RKO (cell line): ENCODE measurements at places on chromosomes 3 and 15.

DNA sequence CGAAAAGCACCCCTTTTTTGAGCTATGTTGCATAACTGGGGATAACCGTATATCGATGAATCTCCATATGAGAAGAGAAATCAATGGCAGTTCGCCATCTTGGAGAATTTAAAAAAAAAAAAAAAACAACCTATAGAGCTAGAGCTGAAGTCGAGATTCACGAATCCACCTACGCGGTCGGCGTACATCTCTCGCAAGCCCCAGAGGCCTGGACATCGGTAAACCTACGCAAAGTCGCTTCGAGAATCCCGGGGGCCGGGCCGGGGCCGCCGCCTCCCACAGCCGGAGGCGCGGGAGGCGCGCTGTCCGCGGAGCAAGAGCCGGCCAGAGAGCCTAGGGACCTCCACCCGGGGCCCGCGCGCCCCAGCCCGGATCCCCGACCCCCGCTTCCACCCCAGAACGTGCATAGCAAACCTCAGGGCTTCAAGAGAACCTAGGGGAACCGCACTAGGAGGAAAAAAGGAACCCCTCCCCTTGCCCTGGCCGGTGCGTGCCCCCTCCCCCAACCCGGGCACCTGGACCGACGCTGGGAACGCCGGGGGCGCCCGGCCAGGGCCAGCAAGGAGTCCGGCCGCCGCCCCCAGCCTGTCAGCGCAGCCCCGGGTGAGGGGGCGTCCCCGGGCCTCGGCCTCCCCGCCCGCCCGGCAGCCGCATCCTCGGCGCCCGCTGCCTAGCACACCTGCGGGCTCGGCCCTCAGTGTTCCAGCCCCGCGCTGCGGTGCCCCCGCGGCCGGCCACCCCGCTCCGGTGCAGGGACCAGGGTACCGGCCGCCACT lies 567 bp downstream of the PFN2 start:
- DNase-seq = peak; percentile 77

DNA sequence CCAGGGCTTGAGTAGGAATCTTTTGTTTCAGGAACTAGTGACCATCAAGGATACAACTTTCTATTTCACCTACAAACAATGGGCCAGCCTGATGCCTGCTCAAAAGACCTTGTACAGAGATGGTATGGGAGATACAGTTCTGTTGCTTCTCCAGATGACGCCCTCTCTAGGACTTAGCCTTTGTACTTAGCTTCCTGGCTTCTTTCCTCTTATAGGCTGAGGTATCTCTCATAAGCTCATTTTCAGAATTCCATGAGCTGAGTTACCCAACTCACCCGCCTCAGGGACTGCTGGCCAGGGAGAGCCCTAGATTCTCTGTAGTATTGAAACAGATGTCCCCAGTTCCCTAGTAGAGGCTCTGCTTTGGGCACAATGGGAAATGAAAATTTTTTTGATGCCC lies 8.6 kb upstream of the ZNF620 start:
- no peak for DNase-seq

GRCh38 chr15:66046751-66047150 lies 177.5 kb downstream of the RAB11A start:
- DNase-seq = no peak

DNA sequence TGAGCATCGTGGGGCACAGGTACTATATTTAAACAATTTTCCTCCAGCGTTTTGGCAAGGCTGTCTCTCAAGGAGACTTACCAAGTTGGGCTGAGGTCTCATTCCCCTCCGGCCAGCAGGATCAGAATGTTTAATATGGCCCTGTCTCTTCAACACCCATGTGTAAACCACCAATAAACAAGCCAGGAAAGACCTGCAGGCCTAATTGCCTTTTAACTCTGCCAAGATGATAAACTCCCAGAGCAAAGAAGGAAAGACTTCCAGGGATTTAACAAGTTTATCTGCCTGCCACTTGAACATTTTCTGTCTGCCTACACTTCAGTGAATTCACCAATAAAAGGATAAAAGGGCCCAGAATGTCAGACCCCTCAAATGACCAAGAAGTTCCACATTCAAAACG lies 130.3 kb upstream of the WNT5A start:
- no peak for DNase-seq

GRCh38 chr15:99108993-99109392 lies 4.1 kb downstream of the SYNM start:
- no peak for DNase-seq

GRCh38 chr15:88580532-88580931 lies 34.1 kb upstream of the DET1 start:
- no peak for DNase-seq
